SW 1271 (cell line): ENCODE measurements at places on chromosomes 1 and 21.
A peak's percentile ranks its signal among the peaks of the same experiment; 100 is the strongest.

DNA sequence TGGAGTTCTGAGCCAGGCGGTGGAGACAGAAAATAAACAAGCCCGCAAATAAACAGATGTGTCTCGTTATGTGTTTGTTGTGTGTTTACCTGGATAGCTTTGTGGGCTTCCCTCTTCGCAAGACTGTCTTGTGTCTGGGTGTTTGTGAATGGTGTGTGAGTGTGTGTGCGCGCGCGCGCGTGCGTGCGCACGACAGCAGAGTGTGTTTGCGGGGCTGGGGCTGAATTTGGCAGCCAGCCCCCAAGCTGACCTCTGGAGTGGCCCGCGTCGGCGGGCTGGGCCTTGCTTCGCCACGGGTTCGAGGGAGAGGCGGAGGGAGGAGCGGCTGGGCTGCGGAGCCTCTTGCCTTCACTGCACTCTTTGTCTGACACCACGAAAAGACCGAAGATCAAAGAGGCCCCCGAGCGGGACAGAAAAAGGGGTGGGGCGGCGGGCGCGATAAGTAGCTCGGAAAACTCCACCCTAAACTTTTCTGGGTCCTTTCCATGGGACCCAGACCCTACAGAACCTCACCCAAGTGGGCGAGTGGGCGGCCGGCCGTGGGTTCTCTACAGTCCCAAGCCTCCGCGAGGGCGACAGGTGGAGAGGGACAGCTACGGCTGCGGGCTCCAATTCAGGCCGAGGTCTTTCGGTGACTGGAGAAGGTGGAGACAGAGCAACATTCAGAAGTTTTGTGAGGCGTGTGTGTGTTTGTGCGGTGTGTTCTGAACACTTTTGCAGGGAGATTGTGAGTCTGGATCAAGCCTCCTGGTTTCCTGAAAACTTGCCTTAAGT lies 14.5 kb downstream of the PAX7 start:
- DNase-seq: no peak

DNA sequence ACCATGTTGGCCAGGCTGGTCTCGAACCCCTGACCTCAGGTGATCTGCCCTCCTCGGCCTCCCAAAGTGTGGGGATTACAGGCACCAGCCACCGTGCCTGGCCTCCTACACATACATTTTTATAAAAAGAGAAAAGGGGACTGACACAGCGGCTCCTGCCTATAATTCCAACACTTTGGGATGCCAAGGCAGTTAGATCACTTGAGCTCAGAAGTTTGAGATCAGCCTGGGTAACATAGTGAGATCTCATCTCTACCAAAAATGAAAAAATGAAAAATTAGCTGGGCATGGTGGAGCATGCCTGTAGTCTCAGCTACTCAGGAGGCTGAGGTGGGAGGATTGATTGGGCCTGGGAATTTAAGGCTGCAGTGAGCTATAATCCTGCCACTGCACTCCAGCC lies 23.4 kb downstream of the ZNF281 start:
- no peak for DNase-seq

- peak; percentile 80 for DNase-seq
Measured at GRCh38 chr1:8396786-8397406, 79.0 kb downstream of the SLC45A1 start.

DNA sequence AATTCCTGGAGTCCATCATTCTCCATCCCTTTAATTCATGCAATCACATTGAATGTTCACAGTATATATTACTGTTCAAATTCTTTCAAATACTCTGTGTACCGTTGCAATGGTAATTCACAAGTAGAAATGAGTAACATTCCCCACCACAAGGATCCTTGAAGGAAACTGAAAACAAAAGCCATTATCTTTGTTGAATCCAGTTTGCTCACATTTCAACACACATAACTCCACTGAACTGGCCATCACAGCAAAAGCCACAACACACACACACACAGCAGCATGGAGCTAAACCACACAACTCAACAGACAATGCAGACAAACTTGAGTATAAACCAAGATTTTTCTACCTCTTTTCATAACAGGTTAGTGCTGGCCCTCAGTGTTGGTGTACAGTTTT lies 188.3 kb upstream of the GREM2 start:
- DNase-seq: no peak

DNA sequence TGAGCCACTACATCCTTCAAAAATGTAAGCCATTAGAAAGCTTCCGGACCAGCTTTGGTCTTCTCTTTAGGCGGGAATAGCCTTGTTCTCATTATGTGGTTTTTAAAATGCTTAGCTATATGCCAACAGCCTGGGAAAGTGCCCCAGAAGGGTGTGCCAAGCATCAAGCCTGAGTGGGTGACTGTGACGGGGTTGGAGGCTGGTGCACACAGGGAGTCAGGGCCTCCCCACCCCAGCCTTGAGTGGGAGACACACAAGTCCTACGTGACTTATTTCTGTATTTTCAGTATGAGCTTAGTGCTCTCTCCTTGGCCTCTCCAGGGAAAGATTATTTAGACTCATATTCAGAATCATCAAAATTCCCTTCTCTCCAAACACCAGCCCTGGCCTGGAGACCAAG lies 9.8 kb downstream of the UBASH3A start:
- DNase-seq: no peak

DNA sequence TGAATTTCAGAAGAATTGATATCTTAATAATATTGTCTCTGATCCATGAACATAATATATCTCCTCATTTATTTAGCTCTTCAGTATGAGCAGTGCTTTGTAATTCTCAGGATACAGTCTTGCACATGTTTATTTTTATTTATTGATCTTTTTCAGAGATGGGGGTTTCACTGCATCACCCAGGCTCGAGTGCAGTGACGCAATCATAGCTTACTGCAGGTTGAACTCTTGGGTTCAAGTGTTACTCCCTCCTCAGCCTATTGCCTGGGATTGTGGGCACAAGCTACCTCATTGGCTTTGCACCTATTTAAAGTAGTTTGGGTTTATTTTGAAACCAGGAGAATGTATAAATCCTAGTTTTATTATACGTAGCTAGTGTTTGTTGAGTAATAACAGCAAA lies 4.7 kb downstream of the RPS6KC1 start:
- DNase-seq: no peak

- no peak for DNase-seq
Measured at GRCh38 chr1:94081566-94082344, 39.2 kb downstream of the ABCA4 start.

GRCh38 chr1:151945725-151946722 lies 36.7 kb upstream of the THEM4 start:
- peak; percentile 90 for DNase-seq

DNA sequence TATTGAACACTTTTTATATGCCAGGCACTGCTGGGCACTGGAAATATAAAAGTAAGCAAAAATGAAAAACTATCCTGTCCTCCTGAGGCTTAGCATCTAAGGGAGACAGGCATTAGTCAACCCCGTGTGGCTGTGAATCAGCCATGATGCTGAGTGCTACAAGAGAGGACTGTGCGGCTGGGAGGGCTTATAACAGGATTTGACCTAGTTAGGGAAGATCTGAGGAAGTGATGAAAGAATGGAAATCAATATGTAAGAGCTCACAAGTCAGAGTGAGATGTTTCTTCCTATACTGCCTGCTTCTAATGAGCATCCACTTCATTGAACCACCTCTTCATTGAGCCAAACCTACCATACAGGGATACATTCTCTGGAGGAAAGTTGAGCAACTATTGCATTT lies 15.1 kb downstream of the TRIM45 start:
- DNase-seq: no peak

- no peak for DNase-seq
Measured at GRCh38 chr1:156194300-156194652, 372 bp downstream of the SLC25A44 start.

- no peak for DNase-seq
Measured at GRCh38 chr21:32249511-32250280, 29.2 kb downstream of the MIS18A start.

DNA sequence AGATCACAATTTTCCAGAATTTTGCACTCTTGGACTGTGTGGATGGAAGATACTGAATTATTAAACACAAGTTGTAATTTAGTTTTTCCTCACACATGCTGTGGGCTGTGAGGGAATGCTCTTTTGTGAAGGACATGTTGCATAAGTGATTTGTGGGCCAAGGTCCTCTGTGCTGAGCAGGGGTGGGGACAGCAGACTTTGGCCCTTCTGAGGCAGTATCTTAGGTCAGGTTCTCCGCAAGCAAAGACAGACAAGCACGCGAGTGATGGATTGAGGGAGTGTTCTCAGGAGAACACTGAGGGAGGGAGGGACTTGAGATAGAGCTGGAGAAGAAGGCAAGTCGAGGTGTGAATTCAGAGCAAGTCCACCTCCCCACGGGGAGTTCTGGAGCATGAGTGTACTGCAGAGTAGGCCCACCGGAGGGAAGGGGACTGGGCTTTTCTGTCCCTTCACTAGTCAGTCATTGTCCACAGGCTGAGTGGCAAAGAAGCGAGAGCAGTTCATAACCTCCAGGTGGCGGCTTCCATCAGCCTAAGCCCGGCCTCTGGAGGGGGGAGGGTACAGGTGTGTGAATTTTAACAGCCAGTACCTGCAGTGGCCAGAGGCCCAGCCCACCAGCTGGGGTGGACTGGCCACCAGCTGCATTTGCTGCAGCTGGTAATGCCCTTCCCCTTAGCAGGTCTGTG lies 19.1 kb upstream of the CD101 start:
- no peak for DNase-seq

DNA sequence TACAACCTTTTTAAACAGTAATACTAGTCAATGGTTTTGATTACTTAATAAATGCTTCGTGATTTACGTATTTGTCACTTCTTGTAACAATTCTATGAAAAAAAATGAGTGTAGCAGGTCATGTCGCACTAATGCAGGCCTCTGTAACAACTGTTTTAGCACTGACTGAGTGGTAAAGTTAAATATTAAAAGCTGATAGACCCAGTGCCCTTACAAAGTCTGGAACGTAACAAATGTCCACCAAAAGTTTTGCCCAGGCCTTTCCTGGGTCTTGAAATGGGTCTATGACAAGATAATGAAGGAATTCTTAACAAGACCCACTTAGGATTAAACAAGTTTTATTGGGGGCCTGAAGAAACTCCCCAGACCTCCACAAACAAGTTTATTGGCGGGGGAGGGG lies 304.6 kb upstream of the DEPDC1 start:
- no peak for DNase-seq

DNA sequence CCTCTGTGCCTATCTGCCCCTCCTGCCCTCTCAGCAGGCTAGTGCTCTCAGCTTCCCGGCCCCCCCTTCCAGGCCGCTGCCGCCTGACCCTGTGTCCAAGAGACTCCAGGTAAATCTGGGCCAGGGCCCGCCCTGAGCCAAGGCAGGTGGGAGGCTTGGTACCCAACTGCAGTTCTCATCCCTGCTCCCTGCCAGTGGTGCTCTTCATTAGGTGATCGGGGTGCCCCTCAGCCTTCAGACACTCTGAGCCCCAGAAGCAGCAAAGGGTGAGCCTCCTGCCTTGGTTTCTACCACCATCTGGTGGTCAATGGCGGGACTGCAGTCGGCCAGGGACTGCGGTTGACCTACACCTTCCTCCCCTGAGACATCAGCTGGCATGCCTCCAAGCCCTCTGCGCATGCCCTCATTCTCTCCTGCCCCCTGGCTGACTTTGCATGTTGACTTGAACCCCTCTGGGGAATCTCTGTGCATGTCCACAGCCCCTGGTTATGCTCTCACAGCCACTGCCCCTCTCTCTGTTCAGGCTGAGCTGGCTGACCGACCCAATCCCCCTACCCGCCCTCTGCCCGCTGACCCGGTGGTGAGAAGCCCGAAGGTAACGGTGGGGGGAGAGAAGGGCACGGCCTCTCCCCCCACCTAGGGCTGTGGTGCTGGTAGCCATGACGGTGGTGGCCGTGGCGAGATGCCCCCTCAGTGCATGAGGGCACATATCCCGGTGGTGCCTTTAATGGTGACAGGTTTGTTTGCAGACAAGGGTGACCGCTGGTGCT lies 2.0 kb upstream of the EFNA4 start:
- peak; percentile 67 for DNase-seq

DNA sequence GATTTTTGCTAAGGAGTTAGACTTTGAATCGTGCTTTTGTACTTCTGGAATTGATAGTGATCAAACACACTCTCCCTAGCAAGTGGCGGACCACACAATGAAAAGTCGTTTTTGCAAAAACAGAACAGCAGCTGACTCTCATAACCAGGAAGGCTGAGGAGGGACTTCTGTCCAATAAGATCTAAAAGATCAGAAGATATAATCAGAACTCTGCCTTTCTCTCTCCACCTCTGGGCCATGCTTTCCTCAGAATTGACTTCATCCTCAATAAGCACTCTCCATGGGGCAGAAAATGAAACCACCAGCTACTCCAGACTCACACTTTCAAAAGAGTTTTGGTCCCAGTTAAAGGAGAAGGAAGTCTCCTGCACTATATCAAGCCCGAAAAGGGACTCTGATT lies 55.3 kb upstream of the SAMD13 start:
- DNase-seq: no peak

DNA sequence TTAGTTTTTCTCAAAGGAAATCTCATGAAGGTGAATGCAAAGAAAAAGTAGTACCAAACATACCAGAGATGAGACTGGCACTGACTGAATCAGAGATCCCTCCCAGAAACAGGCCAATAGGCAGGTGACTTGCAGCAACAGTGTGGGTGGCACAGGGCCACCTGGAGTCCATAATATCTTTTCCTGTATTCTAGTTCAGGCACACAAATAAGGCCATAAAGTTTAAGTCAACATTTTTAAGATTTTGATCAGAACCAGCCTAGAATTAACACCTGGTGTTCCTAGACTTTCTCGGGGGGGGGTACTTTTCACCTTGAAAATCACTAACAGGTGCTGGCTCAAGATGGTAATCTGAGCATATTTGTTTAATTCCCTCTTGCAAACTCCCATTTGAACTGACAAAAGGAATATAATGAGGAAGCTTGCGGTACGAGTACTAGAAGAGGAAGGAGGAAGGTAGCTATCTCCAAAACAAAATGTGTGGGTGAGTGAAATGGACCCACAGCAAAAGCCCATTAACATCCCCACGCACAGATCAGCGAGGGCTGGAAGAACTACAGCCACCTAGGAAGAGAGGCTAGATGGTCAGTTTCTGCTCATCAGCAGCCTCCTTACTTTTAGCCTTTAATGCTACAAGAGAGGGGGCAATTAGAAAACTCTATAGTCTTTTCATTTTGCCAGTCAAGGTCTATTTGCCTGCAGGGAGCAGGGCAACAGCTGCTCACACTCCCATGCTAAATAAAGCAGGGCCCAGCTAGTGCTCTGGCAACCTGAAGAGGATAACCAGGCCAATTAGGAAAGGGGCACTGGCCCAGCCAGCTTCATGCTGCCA lies 18.9 kb downstream of the SDE2 start:
- no peak for DNase-seq

DNA sequence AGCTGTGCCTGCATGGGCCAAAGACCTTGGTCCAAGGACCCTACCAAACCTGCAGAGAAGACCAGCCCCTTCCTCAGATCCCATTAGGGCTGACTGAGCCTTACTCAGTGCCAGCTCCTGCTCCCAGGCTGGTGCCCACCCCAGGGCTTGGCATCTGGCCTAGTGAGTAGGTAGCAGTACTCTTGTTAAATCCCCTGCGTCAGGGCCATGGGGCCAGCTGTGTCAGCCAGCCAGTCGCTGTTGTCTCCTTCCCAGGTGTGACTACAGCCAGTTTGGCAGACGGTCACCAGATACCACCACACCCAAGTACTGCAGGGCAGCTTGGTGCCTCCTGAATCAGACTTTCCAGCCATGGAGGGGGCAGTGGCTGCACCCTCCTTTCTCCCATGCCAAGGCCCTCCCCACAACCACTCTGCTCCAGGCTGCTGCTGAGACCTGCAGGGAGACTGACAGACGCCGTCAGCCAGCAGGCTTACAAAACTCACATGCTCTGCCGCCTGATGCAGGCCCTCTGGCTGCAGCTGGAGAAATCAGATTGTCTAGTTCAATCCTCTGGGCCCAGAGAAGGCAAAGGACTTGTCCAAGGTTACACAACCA lies 3.0 kb downstream of the TENT5B start:
- DNase-seq: no peak
